ENCODE measurements at places on chromosomes 7 and 10. TPM values are rescaled to one million over a fixed set of nuclear protein-coding genes. Genes with fewer than 3 reads are reported as not detected.

DNA sequence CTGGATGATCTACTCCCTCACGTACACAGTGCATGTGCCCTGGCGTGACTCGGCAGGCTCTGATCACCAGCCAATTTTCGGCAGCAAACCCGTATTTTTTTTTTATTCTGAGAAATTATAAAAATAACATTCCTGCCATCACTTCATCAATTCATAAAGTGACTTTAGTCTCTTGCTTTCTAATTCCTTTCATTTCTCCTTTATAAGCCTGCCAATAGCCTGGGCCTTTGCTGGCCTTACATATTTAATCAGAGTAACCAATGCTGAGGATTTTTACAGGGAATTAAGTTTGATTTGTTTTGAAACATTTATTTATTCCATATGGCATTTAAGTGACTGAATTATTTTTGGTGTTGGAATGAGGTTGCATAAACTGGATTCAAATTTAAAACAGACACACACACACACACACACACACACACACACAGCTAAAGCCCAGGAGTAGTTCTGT, 140.8 kb downstream of the ETV1 start:
- no peak for DNase-seq

GRCh38 chr7:124208173-124208572, 175.3 kb upstream of the TMEM229A start:
- DNase-seq, result no peak

Gene TEX47
- total RNA-seq, result not detected

GRCh38 chr7:120725376-120726039, 132.4 kb downstream of the TSPAN12 start:
- no peak for DNase-seq

Gene GSDME
- total RNA-seq, result 11.9 TPM

DNA sequence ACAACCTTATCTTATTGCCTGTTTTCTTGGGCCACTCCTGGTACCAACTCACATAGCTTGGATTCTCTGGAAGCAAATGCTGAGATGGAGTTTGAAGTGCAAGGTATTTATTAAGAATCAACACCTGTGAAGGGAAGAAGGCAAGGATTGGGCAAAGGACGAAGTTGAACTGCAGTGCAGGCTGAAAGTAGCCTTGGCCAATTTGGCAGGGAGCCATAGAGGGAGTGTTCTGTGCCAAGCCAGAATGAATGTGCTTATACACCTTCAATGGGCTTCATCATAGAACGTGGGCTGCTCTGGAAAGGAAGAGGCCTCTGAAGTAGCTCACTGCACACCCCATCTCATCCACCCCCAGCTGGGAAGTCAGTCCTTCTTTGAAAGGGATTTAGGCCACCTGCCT, 79.8 kb upstream of the IFRD1 start:
- DNase-seq, result no peak

DNA sequence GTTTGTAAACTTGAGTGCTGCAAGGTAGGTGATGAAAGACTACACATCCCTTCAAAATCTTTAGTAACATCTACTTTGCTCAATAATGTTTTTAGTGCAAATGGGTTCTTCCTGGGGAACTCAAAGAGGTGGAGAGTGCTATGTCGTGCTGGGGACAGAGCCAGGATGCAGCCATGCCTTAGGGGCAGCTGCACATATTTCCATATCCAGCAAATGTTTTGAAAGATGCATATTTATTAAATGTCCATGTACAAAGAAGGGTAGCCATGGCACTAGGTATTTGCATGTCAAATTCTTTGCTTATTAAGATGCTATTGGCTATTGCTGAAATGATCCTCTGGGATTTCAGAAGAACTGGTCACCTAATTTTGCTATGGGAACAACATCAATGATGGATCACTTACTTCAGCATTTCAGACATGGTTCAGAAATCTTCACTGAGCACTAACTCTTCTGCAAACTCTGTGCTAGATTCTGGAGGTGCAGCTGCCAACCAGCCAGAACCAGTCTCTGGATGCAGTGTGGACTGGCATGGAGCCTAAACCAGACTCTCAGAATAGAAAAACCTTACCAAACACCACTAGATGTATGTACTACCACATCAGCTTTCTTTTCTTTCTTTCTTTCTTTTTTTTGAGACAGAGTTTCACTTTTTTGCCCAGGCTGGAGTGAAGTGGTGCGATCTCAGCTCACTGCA, 31.7 kb upstream of the DNMBP start:
- DNase-seq, result no peak

DNA sequence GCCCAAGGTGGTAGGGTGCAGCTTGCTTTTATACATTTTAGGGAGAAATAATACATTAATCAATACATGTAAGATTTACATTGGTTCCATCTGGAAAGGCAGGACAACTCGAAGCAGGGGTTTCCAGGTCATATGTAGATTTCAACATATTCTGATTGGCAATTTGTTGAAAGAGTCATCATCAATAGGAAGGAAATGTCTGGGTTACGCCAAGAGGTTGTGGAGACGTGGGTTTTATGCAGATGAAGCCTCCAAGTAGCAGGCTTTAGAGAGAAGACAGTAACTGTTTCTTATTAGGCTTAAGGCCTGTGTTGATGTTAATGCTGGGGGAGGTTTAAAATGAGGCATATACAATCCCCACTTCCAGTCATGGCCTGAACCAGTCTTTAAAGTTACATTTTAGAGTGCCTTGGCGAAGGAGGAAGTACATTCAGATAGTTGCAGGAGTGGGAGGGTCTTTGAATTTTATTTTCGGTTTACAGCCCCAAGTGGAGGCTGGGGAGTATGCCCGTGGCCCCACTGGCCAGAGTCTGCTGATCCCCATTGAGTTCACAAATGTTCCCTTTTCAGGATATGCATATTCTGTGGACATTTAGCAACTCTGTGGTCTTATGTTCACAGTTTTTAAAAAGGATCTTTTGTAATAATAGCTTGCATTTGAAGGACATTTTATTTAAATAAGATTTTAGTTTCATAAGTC, 166.0 kb upstream of the GDF10 start:
- no peak for DNase-seq

All from osteocyte (in vitro differentiated cells).